A172 (cell line): ENCODE measurements at places on chromosomes 7 and 10. TPM values are rescaled to one million over a fixed set of nuclear protein-coding genes. Genes with fewer than 3 reads are reported as not detected.

GRCh38 chr7:75066521-75066920, 7.1 kb downstream of the RCC1L start:
- no peak for DNase-seq

GRCh38 chr7:88329532-88330463, 23.1 kb upstream of the STEAP4 start:
- DNase-seq, result no peak

- no peak for DNase-seq
Measured at GRCh38 chr7:95004618-95005247, 97.3 kb downstream of the PPP1R9A start.

DNA sequence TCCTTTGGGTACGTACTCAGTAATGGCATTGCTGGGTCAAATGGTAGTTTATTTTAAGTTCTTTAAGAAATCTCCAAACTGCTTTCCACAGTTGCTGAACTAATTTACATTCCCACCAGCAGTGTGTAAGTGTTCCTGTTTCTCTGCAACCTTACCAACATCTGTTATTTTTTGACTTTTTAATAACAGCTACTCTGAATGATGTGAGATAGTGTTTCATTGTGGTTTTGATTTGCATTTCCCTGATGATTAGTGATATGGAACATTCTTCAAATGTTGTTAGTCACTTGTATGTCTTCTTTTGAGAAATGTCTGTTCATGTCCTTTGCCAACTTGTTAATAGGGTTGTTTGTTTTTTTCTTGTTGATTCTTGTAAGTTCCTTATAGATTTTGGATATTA, 558.9 kb downstream of the SH2D4B start:
- DNase-seq, result no peak

HOXA5 gene
- 0.98 and 1.9 TPM in 2 replicates for total RNA-seq

DNA sequence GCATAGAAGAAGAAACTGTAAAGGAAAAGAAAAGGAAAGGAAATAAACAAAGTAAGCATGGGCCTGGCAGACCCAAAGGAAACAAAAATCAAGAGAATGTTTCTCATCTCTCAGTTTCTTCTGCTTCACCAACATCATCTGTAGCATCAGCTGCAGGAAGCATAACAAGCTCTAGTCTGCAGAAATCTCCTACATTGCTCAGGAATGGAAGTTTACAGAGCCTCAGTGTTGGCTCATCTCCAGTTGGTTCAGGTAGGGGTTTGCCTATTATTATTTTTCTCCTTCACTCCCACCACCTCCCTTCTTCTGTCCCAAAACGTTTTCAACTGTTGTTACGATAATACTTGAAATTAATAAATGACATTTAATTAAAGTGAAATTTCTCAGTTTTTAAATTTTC, 139.6 kb downstream of the MLLT10 start:
- DNase-seq, result no peak

- DNase-seq, result peak; percentile 79
Measured at GRCh38 chr10:60757420-60757895, 20.8 kb upstream of the CDK1 start.

GRM8 gene
- not detected in 2 replicates for total RNA-seq

GRCh38 chr7:112070674-112071256, 135.4 kb downstream of the DOCK4 start:
- no peak for DNase-seq

- DNase-seq, result no peak
Measured at GRCh38 chr10:113889911-113890310, 35.5 kb downstream of the NHLRC2 start.

DNA sequence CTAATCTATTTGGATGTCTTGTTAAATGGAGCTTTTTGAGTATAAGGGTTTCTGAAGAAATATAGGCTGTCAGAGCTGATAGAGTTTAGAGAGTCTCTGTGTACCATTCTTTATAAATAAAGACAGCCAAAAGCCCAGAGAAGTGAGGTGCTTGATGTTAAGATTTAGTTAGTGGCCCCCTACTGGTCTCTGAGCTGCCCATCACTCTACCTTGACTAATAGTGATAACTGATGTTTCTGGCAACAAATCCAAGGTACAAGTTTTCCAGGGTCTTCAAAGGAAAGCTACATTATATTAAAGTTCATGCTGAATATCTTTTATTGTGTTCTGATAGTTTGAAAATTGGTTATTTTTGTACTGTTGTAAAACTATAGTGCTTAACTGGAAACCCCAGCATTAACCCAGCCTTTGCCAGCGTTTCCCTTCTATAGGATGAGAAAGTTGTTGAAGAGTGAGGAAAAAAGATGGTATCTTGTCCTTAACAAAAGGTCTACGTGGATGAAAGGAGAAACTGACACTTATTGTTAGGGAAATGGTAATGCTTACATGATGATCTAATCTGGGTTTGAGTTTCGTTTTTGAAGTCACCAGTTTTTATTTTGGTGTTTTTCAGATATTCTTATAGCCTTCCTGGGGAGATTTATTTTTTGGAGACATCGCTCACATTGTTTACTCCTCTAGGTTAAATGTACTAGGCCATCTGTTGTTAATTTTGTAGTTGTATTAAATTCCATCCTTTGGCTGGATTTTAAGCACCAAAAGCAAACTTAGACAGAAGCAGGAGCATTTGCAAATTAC, 79.0 kb downstream of the AUTS2 start:
- peak; percentile 19 for DNase-seq

- peak; percentile 97 for DNase-seq
Measured at GRCh38 chr7:2399848-2400587, 3.4 kb upstream of the CHST12 start.

KNDC1 gene
- 2.2 and 3.2 TPM in 2 replicates for total RNA-seq

GRCh38 chr10:62001898-62002297, 100.4 kb downstream of the ARID5B start:
- no peak for DNase-seq

DNA sequence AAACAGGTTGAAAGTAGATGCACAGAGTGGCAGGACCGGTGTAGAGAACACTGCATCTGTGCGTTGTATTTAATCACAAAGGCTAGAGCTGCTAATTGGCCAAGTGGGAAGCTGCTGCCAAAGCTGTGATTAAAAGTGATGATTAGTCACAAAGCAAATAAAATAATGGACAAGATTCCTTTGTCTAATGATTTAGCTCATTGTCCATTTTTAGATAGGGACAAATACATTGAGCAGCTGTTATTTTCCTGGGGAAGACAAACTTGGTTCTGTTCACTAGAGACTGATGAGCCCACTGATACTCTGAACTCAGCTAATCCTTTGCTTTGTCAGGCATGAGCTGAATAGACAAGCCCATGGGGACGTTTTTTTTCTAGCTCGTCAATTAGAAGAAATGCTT, 19.7 kb downstream of the UBE3C start:
- DNase-seq, result peak; percentile 15

GRCh38 chr7:50743016-50743415, 39.7 kb downstream of the GRB10 start:
- no peak for DNase-seq
